ENCODE measurements at places on chromosomes 12 and 14.

- no peak for DNase-seq
These were observed 99.8 kb downstream of the PTGER2 start for GRCh38 chr14:52413729-52414408.

- DNase-seq: no peak
These were observed 4.3 kb downstream of the TGM1 start for GRCh38 chr14:24258548-24259265.

GRCh38 chr12:55724940-55725309 lies 3.9 kb downstream of the CD63 start:
- no peak for DNase-seq

DNA sequence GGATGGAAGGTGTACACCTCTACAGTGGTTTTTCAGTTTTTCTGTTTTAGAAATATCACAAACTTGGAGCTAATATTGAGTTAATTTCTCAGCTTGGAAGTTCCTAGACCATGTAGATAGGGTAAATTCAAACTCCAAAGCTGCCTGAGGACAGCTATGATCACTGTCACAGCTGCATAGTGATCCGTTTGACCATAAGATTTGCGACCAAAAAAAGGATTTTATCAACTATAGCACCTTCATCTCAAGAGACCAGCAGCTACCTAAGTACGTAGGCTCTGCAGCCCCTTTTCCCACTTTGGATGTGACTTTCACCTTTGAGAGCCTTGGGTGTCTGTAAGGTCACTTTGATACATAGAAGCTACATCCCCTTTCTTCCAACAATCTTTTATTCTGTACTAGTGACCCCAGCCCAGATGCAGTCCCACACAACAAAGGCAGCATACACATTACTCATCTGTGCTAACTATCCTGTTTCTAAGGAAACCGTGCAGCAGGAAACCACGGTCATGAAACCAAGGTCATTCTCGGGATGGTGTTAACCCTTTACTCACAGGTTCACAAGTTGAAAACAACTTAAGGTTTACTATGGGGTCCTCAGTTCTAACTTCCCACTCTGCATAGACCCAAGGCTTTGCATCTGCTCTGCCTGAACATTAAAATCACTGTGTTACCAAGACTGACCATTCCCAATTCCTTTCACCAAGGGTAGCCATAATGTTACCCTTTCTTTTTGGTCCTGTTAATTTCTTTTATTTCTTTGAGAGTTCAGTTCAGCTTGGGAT lies 75.4 kb downstream of the IFT81 start:
- no peak for DNase-seq

DNA sequence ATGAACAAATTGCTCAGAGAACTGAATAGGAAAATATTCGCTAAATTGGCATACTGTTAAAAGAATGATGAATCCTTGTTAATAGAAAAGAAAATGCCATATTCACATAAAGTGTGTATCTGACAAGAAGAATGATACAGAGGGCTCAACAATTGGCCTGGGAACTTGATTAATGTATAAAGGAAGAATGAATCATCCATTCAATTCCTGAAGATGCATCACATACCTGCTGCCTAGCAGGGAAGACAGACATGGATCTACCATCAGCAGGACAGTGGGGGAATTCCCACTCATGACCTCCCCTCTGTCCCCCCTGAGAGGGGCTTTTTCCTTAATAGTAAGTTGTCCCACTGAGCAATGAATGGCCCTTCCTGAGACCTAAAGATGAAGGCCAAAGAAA lies 13.5 kb downstream of the PTPN21 start:
- DNase-seq: no peak

GRCh38 chr12:22810036-22810435 lies 185.1 kb downstream of the ETNK1 start:
- DNase-seq: no peak

DNA sequence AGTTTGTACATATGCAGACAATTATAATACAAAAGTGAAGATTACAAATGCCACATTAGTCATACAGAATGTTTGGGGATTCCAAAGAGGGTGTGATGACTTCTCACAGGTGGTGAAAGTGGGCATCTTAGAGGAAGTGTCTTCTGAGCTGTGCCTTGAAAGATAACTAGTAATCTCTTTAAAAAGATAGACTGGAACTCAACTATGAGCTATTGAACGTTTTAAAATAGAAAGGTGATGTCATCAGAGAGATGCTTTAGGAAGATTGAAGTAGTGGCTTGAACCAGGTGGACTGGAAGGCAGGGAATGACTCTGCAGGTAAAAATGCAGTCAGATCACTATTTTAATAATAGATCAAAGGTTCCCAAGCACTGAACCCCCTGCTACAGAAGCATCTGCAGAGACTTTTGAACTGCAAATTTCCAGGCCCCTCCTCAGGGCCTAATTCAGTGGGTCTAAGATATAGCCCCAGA lies 50.3 kb downstream of the SYT1 start:
- no peak for DNase-seq

DNA sequence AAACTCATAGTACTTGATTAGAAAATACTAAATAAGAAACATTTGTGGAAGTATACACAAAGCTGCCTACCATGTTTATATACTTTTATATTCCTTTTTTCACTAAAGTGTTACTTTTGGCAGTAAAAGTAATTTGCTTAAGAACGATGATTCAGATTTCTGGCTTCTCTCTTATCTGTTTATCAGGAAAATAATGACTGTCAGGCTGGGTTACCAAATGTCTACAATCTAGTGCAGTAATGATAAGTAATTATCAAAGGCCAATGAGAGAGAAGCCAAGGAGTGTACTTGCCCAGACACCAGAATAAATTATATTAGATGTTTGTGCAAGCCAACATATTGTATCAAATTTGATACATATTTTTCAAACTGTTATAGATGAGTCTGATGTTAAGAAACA lies 113.4 kb downstream of the RALGAPA1 start:
- DNase-seq: no peak

DNA sequence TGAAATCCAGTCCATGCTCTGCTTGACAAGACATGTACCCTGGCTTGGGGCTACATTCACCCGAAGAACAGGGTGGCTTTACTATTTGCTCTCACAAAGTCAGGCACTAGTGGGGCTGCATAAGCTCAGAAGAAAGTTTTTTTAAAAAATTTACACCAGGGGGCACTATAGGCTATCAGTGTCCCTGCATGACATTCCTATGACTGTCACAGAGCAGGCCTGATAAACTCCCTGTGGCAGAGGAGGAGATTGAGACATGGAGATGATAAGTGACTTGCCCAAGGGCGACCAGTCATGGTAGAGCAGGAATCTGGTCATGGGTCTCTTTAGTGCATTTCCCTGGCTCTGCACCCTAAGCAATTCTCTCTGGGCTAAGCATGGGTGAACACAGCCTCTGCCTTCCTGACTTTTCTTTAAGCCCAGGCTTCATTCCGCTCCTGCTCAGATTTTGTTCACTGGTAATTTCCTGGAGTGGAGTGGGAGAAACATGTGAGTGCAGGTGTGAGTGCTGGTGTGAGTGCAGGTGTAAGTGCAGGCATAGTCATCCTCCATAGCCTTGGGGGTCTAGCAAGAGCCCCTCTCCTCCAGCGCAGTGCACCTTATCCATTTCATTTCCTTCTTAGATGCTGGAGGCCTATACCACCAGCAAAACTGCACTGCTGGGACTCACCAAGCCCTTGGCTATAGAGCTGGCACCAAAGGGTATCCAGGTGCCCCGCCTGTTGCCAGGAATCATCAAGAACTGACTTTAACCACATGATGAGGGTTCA lies 91.6 kb downstream of the DHRS2 start:
- no peak for DNase-seq

GRCh38 chr14:100262545-100262944 lies 23.6 kb downstream of the YY1 start:
- no peak for DNase-seq

- no peak for DNase-seq
These were observed 101.2 kb upstream of the EGLN3 start for GRCh38 chr14:34051966-34052657.

- DNase-seq: no peak
These were observed 6.5 kb downstream of the NOC4L start for GRCh38 chr12:132150780-132151144.

DNA sequence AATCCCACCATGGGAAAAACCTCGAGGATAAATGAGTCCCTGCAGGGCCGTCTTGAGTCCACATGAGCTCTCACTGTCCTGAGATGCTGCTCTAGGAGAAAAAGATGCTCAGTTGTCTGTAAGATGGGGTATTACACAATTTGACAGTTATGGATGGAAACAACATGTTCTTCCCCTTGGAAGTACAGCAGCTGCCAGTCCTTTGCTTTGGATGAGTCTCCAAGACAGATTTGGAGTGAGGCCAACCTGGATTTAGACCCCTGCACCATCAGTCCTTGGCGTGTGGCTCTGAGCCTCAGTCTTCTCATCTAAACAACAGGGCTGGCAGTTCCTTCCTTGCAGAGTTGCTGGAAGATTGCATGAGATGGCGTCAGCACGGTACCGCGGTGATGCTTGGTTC lies 309.1 kb upstream of the FKBP4 start:
- no peak for DNase-seq

DNA sequence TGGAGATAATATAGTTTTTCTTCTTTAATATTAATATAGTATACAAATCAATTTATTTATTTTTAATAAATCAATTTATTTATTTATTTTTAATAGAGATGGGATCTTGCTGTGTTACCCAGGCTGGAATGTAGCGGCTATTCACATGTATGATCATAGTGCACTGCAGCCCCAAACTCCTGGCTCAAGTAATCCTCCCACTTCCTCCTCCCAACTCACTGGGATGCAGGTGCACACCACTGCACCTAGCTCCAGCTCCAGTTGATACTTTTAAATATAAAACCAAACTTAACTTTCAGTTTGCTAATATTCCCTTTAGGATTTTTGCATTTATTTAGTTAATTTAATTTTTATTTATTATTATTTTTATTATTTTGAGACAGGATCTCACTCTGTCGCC lies 8.6 kb downstream of the GOLGA5 start:
- no peak for DNase-seq

- DNase-seq: no peak
These were observed 11.2 kb downstream of the NYNRIN start for GRCh38 chr14:24409956-24410355.

Data from NCI-H774 (cell line).